Heart right ventricle (tissue), 16 donors: ENCODE measurements at places on chromosomes 3 and 15. TPM values are rescaled to one million over a fixed set of nuclear protein-coding genes. Genes with fewer than 3 reads are reported as not detected.

DNA sequence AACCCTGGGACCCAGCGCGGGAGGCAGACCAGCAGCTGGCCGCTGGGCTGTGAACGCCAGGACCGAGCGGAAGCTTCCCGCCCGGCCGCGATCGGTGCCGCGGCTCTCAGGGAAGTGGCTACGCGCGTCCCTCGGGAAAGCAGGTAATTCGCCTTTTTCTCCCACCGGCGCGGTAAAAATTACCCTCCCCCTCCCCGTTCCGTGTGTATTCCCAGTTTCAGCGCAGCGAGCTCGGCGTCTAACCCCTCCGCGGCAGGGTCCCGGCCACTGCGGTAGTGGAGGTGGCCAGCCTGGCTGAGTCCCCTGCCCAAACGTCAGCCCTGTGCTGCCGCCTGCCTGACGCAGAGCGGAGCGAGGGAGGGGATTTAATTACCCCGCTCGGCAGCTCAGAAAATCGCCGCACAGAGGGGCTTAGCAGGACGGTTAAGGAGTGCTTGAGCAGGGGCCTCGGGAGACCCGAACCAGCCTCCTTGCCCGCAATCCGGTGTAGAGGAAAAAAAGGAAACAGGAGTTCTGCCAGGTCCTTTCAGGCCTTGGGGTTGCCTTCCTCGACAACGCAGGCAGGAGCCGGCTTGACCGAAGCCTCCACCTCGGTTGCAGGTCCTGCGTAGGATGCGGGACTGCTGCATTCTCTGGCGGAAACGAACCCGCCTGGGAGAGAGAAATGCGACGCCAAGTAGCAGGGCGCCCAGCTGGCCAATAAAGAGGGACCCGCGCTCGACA is 2.9 kb downstream of the GATA2 start:
- DNase-seq = no peak

GRCh38 chr3:147007736-147008245 is 398.6 kb downstream of the ZIC4 start:
- DNase-seq = no peak

- DNase-seq = no peak
Measured at GRCh38 chr3:48715174-48715800, 1.7 kb downstream of the IP6K2 start.

DNA sequence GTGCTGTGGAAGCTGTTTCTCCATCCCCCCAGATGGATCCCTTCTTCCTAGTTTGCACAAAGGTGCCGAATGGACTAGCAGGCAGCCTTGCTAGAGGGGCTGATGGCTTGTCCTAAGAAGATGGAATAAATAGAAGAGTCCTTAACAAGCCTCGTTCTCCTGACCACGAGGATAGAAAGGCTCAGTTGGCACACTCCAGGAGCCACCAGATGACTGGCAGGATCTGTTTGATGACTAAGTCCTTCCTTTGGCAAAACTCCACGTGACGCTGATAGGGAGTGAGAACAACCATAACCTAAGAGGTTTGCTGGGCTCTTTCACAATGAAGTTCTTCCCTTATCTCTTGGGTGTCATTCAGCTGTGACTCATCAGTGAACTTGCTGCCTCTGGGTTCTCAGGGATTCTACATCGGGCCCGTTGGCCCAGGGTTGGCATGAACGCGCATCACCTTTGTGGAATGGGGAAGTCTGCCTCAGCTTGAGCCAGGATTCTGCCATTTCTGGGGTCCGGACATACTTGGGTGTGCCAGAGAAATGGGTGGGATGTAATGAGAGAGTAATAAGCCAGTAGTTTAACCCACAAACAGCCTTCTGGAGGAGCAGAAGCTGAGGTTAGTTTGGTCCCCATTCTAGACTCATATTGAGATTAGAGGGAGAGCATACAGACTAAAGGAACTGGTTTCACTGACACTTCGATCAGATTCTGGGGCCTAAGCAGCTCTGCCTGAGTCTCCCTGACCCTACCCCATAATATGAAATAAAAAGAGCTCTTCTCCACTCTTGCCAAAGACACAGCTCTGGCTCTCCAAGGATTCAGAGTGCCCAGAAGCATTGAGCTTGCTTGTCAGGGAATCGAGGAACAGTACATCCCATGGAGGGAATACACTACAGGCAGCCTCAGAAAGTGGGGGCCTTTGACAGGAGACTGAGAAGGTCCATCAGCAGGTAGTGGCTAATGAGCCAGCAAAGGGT is 2.0 kb upstream of the MELTF start:
- peak; percentile 91 for DNase-seq

DNA sequence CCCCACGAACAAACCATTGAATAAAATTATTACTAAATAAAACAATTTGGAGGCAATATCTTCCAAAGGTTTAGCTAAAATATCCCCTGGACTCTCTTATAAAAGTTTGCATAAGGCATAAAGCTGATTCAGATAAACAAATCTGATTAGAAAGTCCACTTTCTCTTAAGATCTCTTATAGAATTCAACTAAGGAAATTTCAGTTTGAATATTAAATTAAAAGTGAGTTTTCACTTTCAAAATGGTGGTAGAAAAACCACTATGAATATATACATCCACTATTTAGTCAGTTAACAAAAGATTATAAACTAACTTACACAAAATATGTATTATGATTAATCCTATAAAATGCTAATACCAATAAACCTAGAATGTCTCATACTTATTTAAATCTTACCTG is 424.9 kb downstream of the MECOM start:
- no peak for DNase-seq

- DNase-seq = no peak
Measured at GRCh38 chr3:112409041-112409440, 76.1 kb downstream of the CD200 start.

- DNase-seq = no peak
Measured at GRCh38 chr3:169539856-169540255, 123.7 kb downstream of the MECOM start.

Gene LMCD1
- total RNA-seq = 44.4 TPM

Gene SCN11A
- total RNA-seq = 0.07 TPM

DNA sequence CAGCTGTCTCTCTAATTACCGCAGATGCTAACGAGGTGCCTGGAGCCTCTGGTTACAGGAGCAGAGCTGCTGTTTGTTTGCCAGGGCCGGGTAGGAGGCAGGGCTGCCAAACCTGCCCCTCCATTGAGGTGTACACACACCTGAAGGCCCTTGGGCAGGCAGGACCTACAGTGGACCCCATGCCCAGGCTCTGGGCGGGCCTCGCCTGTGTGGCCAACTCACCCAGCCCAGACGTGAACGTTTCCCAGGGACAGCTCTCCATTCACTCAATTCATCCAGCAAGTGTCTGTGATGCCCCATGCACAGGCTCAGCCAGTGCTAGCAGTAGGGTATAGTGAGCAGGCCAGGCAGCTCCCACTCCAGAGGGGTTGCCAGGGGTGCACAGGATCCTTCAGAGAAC is 43.7 kb downstream of the PLXNA1 start:
- no peak for DNase-seq

DNA sequence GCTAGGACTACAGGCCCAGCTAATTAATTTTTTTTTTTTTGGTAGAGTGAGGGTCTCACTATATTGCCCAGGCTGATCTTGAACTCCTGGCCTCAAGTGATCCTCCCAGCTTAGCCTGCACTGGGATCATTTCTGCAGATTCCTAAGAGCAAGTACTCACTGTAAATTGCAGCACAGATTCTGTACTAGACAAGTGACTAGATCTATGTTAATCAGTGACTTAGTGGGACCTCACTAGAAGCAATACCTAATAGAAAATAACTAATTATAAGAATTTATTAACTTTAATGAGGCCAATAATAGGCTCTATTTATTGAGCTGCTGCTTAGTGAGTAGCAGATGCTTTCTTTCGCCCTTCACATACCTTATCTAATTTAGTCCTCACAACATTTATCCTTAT is 10.6 kb upstream of the UTS2B start:
- DNase-seq = no peak

Gene ACKR2
- total RNA-seq = 1.0 TPM

DNA sequence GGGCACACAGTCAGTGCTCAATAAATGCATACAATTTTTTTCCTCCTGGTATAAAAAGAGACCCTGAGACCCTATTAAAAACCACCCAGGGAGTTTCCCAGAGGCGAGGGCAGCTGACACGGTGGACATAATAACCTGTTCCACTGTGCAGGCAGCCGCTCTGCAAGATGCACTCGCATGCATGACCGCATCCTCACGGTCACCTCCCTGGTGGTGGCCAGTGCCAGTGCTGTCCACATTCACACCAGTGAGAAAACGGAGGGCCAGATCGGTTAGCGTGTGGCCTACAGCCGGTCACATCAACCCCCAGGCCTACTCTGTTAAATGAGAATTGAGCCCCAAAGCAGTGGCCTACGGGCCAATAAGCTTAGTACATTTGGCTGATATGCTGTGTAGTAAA is 24.8 kb downstream of the SH3BP5 start:
- no peak for DNase-seq

Gene GOLGA8G
- not detected for total RNA-seq

Gene LSMEM2
- 39.0 TPM for total RNA-seq

GRCh38 chr15:40330368-40330836 is 6.9 kb downstream of the INAFM2 start:
- no peak for DNase-seq

GRCh38 chr15:29664406-29664805 is 157.9 kb downstream of the TJP1 start:
- no peak for DNase-seq

Gene DHX30
- 46.1 TPM for total RNA-seq

GRCh38 chr15:39580485-39581241 is at the start of gene THBS1:
THBS1 (plus strand) TSS chr15:39581079; CDS start chr15:39581858, 779 bp downstream.
- peak; percentile 84 for DNase-seq

DNA sequence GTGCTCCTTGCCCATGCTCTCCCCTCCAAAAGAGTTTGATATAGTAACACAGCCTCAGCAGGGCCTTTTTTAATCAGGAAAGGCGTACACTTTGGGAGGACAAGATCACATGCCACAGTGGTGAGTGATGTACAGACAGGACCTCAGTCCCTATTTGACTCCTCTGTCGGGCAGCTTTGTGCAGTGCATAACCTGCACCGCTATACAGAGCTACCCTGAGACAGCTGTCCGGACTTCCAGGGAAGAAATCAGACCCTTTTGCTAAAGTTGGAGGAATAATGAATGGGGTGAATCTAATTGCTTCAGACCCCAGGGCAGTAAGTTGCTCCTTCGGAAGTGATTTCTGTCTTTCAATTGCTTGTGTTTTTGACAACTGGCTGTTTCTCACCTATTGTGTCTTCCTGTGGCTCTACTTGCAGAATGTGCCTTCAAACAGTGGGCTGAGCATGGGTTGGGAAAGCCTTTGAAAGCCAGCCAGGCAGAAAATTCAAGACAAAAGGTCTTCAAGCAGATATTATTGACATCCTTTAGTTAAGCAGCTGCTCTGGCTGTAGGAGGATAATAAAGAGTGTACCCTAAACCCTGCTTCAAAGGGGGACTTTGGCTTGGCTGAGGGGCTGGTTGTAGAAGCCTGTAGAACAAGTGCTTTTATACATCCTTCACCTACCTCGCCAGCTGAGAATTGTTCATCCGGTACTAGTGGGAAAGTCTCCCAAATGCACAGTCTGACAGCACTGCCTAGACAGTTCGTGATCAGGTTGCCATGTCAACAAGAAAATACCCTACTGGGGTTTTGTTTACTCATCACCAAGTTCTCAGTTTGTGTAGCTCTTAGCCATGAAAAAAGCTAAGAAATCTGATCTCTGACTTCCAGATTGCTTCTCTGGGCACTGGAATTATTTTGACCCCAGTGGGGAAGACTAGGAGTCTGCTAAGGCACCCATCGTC is 35.1 kb downstream of the SNTN start:
- no peak for DNase-seq

- no peak for DNase-seq
Measured at GRCh38 chr3:173785004-173785403, 387.5 kb downstream of the NLGN1 start.

GRCh38 chr15:44312108-44312507 is 23.6 kb downstream of the GOLM2 start:
- no peak for DNase-seq

DNA sequence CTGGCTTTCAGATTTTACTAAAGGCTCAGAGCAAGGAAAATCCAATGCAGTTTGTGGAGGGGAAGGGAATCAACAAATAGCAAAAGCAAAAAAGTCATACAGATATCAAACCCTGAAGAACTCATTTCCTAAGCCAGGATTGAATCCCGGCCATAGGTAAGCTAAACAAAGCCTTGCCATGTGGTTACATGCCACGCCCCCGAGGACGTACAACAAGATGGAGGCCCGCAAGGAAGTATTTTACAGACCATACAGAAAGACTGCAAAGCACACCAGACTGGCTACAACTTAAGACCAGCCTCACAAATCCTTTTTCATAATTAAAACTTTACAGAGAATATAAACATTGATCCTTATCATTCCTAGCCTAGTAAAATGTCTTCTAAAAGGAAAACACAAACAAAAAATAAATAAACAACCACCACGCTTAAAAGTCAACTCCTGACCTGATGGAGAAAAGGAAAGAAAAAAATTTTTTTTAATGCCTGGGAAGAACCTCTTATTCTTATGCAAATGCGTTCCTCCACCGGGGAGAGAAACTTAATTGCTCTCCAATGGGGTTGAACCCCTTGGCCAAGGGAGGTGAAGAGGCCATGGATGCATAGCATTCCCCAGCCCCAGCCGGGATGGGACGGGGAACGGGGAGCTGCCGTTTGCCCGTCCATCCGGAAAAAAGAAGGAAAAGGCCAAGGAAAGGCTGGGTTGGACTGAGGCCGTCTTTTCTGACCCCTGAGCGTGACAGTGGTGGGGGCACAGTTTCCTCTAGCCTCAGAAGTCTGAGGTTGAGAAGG is 39.3 kb downstream of the IL1RAP start:
- no peak for DNase-seq

Gene GRAMD1C
- 1.3 TPM for total RNA-seq

GRCh38 chr3:167611718-167612117 is 42.0 kb downstream of the WDR49 start:
- no peak for DNase-seq

DNA sequence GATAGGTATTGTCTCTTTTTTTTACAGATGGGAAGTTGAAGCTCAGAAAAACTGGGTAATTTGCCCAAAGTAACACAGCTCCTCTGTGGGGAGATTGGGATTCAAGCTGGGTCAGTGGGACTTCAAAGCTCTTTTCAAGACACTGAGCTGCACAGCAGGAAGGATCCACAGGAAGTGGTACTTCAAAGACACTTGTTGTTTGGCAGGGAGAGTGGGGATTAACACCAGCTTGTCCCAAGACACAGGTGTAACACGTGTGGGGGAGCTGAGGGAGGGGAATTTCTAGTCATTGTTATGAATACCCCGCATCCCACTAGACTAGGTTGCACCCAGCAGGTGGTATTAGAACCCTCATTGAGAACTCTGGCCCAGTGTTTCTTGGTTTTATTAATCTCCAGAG is 116.0 kb downstream of the FOXB1 start:
- no peak for DNase-seq

GRCh38 chr3:194685065-194685717 is 492 bp upstream of the FAM43A start:
- no peak for DNase-seq

Gene CDHR4
- total RNA-seq = not detected

GRCh38 chr15:38549222-38549621 is 15.4 kb downstream of the RASGRP1 start:
- no peak for DNase-seq

Gene KLHL40
- 0.26 TPM for total RNA-seq

Gene IL16
- 3.9 TPM for total RNA-seq

DNA sequence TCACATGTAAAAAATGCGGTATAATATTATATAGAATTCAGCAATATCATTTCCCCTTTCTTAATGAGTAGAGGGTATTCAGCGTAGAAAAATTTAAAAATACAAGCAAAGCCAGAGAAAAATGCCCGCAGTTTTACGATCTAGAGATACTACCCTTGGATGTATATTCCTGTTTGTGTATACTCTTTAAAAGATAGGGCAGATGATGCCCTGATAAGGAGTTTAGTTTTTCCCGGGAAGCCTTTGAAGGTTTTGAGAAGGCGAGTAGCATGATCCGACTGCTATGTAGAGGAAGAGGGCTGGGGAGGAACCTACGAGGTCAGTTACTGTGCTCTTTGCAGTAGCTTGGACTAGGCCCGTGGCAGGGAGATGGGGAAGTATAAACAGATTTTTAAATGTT is 1.2 kb downstream of the YEATS2 start:
- peak; percentile 42 for DNase-seq
